Right renal pelvis (tissue), 4 donors: ENCODE measurements at places on chromosomes 6 and 20.

DNA sequence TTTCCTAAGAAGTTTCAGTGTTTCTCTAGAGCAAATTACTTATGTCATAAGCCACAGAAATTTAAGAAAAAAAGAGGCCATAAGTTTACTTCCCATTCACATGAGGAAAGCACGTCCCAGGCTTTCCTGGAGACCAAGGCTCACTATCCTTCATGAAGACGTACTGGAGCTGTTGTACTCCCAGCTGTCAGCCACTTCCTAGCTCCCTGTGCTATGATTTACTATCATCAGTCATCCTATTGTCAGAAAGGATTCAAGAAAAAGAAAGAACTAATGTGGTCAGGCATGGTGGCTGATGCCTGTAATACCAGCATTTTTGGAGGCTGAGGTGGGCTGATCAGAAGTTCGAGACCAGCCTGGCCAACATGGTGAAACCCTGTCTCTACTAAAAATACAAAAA, 337.4 kb upstream of the SOX4 start:
- DNase-seq = no peak

DNA sequence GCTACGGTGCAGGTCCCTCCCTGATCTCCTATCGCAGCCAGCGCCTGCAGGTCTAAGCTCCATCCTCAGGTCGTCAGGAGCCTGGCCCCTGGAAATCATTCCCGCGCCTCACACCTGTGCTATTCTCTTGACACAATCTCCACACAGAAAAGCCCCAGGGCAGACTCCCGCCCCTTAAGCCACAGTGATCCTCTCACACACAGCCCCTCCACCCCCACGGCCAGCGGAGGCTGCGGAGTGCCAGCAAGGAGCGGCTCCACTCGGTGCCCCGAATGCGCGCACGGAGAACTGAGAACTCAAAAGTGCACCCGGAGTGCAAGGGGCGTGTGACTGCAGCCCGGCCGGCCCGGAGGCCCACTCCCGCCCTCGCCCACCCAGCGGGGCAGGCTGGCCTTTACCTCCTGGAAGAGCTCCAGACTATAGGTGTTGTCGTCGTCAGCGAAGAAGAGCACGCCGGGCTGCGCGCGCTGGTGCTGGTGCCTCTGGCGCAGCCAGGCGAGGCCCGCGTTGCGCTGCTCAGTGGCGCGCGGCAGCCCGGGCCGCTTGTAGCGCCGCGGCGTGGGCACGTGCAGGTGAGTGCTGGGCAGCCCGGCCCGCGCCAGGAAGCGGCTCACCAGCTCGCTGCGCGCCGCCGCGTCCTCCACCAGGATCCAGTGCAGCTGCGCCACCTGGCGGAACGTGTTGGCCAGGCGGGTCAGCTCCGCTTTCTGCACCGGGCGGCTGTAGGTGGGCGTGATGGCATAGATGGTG, 1.2 kb downstream of the B3GAT2 start:
- DNase-seq = peak; percentile 82

- no peak for DNase-seq
These were observed 923.4 kb downstream of the QKI start for GRCh38 chr6:164337925-164338397.

- no peak for DNase-seq
These were observed 213.2 kb upstream of the ECI2 start for GRCh38 chr6:4348462-4349112.

DNA sequence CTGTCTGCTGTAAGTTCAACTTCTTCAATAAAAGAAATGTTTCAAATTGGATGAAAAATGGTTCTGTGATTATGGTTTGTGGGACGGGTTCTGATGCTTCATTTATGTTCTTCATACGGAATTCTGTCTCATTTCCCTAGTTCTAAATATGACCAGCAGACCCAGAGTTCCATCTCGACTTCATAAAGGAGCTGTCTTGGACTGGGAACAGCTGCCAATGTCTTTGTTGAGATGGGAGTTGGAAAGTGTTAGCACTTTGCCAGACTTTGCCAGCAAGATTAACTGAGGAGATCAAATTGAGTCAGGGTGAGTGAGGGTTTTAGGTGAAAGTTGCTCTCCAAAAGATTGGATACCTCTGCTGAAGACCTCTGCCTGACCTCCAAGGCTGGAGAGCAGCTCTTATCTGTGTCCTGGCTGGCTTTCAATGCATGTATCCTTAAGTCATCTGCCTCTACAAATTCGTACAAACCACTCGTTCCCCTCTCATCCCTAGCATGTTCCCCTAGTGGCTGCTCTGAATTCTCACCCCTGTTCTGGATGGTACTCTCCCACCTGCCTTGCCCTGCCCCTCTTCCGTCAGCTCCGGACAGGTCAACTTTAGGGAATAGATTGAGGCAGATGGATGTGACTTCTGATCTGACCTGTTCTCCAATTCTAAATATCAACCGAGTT, at the start of gene EFCAB8:
Gene EFCAB8 (plus strand): TSS at position 223 of the 672 bp plus-strand sequence. CDS start 4,870 bp downstream, outside the sequence.
- DNase-seq = no peak

- no peak for DNase-seq
These were observed 88.9 kb upstream of the MRPS10 start for GRCh38 chr6:42306439-42307140.

DNA sequence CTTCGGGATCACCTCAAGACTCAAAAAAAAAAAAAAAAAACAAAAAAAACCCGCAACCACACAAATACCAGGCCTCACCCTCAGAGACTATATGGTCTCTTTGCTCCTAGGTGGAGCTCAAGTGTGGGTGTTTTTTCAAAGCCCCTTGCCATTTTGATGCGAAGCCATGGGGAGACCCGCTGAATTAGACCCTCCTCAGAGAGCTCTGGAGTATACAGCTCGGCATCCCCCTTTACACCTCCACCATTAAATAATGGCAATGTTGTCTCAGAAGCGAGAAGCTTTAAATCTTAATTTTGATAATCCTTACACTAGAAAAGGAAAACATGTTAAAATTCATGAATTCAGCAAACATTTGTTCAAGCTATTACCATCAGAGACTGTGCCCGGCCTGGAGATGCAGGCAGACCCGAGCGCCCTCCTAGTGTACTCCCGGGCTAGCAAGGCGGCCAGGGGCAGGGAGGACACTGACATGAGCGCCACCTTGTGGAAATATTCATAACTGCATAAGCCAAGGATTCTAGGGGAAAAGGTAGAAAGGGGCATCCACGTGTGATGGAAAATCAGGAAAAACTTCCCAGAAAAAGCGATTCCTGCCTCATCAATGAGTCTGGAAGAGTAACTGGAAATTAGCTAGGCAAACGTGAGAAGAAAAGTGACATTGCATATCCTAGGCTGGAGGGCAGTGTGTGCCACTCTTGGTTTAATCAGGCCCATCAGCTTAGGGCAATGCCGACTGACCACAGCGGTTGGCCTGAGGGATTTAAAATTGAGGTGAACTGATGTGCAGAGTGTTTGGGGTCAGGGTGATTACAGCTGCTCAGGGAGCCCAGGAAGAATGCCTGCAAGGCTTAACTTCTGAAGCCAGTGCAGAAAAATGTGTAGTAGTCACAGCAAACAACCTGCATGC, 72.5 kb downstream of the B3GAT2 start:
- peak; percentile 34 for DNase-seq

DNA sequence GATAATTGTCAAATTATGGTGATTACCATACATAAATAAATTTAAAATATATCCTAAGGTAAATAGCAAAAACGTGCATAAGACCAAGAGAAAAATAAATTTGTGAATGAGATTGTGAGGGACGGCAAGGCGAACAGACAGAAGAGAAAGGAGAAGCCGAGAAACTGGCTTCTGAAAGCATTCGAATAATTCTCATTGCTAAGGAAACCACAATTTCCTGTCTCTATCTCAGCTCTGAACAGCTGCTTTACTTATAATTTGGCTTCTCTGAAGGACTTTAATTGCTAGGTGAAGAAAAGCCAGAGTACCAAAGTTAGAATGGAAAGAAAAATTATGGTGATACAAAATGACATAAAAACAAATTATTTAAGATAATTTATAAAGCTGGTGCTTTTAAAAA, 79.0 kb upstream of the RGS17 start:
- DNase-seq = no peak

GRCh38 chr6:10373642-10374359, 41.1 kb downstream of the TFAP2A start:
- no peak for DNase-seq

- DNase-seq = no peak
These were observed 396.8 kb upstream of the HS3ST5 start for GRCh38 chr6:114739656-114740055.

GRCh38 chr20:47191074-47191673, 165.3 kb downstream of the ZMYND8 start:
- no peak for DNase-seq

GRCh38 chr6:88124925-88125557, 41.1 kb downstream of the CNR1 start:
- DNase-seq = no peak

DNA sequence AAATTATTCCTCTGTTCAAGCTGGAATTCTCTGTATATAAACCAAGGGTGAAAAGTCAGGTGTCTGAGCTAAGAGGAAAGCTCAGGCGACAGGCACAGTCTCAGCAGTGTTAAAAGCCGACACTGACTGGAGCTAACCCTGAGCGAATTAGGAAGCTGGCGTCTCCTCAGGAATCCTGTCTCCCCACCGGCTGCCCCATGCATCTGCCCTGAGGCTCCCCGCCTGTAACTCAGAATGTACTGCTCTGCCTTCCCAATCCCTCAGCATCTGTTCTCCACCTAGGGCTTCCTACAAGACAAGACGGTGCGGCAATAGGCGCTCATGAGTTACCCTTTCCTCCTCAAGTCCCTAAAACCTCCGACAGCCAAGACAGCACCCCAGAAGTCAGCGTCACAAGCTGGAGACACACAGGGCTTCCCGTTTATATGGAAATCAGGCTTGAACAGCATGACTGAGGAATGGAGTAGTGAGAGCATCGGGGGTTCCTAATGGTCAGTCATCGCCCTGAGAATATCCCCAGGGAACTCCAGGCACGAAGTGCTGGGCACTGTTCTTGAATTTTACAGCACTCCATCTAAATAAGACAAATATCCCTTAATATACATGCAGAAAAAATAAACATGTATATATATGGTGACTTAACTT, 33.5 kb downstream of the WDR27 start:
- no peak for DNase-seq

DNA sequence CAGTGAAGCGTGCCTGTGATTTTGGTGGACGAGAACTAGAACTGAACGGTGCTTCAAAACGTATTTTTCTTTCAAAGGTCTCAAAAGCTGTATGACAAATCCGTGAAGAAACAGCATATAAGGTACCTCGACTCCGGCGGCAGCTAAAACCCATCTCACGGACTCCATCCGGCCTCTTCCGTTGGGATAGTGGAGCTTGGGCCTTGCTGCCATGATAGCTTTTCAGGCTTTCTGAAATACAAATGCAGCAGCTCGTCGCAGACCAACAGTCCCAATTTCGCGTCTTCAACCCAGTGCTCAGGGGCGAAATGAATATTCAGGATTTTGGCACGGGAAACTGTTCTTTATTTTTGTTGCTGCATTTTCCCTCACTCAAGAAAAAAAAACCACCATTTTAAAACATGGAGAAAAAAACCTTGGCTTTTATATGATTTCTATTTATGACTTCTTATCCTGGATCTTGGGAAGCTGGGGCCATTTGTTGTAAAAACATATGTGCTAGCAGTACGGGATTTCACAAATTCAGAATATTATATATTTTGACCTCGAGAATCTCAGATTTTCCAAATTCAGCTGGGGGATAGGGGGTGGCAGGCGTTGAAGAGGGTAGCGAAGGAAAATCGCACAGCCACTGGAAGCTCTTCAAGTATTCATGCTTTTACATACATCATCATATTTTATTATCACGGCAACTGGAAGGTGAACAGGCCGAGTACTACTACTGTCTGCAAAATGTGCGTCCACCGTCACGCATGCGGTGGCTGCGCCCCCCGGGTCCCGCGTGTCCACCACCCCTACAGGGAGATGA, 849 bp downstream of the GSTA4 start:
- DNase-seq = peak; percentile 41

GRCh38 chr6:109081026-109081425, 13.6 kb downstream of the SESN1 start:
- DNase-seq = no peak

GRCh38 chr20:25020901-25021301, 28.4 kb upstream of the APMAP start:
- DNase-seq = no peak

DNA sequence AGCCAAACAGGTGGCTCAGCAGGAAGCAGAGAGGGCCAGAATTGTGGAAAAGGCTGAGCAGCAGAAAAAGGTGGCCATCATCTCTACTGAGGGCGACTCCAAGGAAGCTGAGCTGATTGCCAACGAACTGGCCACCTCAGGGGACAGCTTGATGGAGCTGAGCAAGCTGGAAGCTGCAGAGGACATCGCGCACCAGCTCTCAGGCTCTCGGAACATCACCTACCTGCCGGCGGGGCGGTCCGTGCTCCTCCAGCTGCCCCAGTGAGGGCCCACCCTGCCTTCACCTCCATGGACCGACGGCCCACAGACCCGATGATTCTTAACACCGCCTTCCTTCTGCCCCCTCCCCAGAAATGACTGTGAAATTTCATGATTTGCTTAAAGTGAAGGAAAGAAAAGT, 17.8 kb upstream of the RAET1L start:
- no peak for DNase-seq

GRCh38 chr20:1897541-1897940, 2.3 kb downstream of the SIRPA start:
- no peak for DNase-seq

GRCh38 chr6:70849348-70850069, 107.4 kb downstream of the B3GAT2 start:
- DNase-seq = no peak

- DNase-seq = no peak
These were observed 342.3 kb downstream of the C6orf118 start for GRCh38 chr6:164967102-164967501.

GRCh38 chr20:5786930-5787795, 37.0 kb downstream of the SHLD1 start:
- no peak for DNase-seq

DNA sequence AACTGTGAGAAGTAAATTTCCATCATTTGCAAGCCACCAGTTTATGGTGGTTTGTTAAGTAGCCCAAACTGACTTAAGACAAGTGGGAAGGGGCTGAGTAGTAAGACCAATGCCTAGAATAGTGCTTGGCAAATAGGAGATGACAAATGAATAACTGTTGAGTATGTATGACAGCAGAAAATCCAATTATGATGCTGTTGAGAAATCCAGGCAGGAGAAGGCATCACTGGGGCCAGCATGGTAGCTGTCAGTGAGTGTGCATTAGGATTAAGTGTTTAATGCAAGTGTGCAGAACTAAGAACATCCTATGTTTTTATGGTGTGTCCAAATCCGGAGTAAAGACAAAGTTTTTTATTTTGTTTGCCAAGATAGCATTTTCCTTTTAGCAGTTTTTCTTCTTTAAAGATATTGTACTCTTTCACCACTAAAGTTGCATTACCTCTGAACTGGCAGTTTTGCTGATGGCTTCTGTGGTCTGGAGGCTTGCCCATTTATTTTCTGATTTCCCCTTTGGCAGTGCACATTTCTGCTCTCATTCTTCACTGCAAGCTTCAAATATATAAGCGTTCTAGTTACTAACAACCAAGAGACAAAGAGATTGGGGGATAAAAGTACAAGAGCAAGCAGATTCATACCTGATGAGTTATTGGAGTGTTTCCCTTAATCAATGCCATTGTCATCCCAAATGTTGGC, 289.7 kb downstream of the KCNQ5 start:
- DNase-seq = no peak
